ENCODE measurements at places on chromosomes 2 and 18.

GRCh38 chr2:186783254-186783653, 65.7 kb downstream of the ZSWIM2 start:
- DNase-seq, result no peak

- DNase-seq, result no peak
Observed at GRCh38 chr18:11689669-11690565, 853 bp downstream of the GNAL start.

DNA sequence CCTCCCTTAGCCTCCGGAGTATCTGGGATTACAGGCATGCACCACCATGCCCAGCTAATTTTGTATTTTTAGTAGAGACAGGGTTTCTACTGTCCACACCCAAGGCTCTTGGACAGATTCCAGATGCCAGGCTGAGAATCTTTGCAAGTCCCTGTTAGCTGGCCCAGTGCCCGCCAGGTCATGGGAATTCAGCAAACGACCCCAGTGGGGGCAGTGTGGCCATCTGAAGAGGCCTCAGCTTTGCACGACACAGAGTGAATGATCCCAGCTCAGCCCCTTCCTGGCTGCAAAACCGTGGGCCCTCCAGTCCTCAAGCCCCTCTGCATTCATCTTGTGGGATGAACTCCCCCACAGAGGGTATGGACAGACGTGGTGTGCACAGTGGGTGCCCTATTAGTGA, 179.5 kb upstream of the ID2 start:
- DNase-seq, result no peak

DNA sequence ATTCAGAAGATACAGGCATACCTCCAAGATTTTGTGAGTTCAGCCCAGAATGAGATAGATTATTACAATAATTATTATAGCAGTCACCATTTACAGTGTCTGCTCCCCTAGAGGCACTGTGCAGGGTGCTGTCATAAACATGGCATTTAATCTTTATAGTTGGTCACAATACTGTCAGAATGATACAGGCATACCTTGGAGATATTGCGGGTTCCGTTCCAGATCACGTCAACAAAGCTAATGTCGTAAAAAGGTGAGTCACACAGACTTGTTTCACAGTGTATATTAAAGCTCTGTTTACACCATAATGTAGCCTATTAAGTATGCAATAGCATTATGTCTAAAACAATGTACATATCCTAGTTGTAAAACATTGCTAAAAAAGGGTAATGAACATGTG, 45.6 kb downstream of the ZRANB3 start:
- DNase-seq, result no peak

- DNase-seq, result no peak
Observed at GRCh38 chr2:177147834-177148445, 64.7 kb upstream of the HNRNPA3 start.

- peak; percentile 57 for DNase-seq
Observed at GRCh38 chr2:33441235-33441810, 35.1 kb upstream of the RASGRP3 start.

GRCh38 chr2:64637000-64637635, 16.6 kb downstream of the SERTAD2 start:
- DNase-seq, result peak; percentile 10

- DNase-seq, result no peak
Observed at GRCh38 chr18:1528964-1529509, 624.4 kb downstream of the ADCYAP1 start.

GRCh38 chr18:49968644-49969309, 155.4 kb upstream of the ACAA2 start:
- DNase-seq, result no peak

- DNase-seq, result no peak
Observed at GRCh38 chr2:219688560-219689445, 61.4 kb downstream of the SLC4A3 start.

DNA sequence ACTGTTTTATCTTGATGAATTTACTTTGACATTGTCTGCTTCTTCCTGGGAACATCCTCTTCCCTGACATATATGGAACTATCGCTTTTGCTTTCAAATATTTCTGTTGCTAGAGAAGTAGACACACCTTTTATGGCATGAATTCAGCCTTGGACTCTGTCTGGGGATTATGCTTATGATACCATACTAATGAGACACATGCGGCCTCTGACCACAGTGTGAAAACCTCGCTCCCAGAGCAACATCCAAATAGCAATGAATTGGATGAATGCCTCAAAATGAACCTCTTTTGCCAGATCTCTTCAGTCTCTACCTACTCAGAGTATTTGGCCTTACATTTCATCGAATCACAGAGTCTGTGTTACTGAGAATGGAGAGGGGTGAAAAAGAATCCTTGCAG, 70.9 kb downstream of the PIEZO2 start:
- DNase-seq, result no peak

- DNase-seq, result no peak
Observed at GRCh38 chr2:145691659-145692058, 1171.7 kb upstream of the ZEB2 start.

DNA sequence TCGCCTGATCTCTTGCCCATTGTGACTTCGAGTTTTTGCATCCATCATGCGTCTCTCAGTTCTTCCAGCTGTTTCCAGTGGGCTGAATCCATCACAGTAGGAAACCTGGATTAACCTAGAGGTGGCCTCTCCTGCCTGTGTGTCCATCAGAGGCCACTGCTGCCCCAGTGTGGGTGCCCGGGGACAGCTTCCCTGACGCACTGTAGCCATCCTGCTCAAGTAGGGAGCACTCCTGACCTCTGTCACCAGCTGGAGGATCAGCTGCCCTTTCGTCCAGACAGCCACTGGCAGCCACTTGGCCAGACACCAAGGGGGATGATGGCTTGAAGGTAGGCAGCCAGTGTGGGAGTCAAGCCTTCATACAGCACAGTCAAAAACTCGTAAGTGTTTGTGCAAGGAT, 36.9 kb upstream of the LBH start:
- DNase-seq, result no peak

DNA sequence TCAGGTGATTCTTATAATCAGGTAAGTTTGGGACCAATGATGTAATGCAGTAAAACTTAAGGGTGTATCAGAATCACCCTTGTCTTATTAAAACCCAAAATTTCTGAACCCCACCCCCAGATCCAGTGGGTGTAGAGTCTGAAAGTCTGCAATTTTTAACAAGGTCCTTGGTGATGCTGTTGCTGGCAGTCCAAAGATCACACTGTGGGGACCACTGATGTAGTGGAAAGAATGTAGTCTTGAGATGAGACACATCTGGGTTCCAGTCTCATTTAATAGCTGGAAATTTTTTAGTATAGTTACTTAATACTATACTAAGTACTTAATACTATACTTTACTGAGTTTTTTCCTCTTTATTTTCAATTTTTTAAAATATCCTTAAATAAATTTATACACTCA, 258.4 kb downstream of the PLCL1 start:
- DNase-seq, result no peak

- no peak for DNase-seq
Observed at GRCh38 chr2:150182566-150183235, 304.8 kb downstream of the RND3 start.

DNA sequence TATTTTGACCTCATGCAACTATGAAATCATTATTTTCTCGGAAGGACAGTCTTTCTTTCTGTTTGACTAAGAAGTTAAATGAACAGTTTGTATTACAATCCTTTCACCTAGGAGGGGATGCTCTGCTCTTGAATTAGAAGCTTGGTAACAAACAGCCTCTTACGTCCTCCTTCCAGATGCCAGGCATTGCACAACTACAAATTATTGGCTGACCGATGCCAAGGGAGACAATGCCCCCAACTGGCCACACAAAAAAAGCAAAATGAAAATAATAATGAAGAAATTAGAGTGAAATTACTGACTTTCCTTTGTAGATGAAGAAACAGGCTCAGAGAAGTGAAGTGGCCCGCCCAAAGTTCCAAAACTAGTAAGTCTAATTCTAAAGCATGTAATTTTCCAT, 177.9 kb downstream of the CYRIA start:
- peak; percentile 66 for DNase-seq

DNA sequence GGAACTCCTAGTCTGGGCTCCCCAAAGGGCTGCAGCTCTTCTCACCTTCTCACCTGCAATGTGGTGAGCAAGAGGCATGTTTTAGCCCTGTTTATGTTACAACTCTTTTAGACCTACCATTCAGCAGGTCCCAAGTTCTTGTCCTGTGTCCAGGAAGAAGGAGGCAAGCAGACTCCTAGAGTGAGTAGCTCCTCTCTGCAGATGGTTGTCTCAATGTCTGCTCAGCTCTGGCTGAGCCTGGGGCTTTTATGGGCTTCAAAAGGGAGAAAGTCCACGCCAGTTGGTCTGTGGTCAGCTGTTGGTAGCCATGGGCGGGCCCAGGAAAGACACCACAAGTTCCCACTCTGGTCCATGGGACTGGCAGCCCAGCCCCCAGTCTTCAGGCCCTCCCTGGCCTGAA, 148.1 kb upstream of the HS6ST1 start:
- DNase-seq, result no peak

- no peak for DNase-seq
Observed at GRCh38 chr2:112733456-112733855, 12.6 kb downstream of the NT5DC4 start.

DNA sequence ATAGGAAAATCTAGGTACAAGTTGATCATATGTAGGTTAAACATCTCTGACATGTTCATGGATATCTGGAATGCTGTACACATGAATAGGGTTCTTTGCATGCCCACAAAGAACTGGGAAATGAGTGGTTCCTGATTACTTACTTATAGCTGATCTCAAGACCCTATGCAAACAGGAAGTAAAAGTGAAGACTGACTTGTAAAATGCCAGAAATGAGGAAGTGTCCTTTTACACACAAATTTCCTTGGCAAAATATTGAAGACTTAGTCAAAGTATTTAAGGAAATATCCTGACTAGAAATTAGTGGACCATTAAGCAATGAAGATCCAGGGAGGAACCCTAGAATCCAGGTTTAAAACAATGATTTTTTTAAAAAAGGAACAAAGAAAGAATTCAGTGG, 203.7 kb upstream of the DLGAP1 start:
- no peak for DNase-seq

DNA sequence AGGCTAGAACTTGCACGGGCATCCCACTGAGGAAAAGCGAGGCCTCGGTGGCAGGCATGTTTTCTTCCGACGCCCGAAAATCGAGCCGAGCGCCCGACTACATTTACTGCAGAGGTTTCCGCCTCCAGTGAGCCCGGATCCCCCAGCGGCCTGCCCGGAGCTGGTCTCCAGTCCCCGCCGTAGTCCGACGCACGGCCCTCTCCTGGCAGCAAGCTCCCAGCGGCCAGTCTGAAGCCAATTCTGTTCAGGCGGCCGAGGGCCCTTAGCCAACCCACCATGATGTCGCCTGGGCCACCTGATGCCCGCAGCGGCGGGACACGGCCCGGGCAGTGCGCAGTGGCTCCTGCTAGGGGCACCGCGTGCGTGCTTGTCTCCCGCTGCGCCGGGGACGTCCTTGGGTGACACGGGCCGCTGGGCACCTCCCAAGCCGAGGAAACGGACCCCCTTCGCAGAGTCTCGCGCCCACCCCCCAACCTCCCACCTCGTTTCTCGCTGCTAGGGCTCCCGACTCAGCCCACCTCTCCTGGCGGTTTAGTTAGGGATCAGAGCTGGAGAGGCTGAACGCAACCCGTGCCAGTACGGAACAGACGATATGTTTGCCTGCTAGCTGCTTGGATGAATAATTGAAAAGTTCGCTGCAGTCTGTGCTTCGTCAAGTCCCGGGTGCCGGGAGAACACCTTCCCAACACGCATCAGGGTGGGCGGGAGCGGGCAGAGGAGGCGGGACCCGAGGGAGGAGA, 5.3 kb downstream of the ONECUT2 start:
- no peak for DNase-seq

- DNase-seq, result no peak
Observed at GRCh38 chr2:67625178-67625577, 228.0 kb downstream of the ETAA1 start.

DNA sequence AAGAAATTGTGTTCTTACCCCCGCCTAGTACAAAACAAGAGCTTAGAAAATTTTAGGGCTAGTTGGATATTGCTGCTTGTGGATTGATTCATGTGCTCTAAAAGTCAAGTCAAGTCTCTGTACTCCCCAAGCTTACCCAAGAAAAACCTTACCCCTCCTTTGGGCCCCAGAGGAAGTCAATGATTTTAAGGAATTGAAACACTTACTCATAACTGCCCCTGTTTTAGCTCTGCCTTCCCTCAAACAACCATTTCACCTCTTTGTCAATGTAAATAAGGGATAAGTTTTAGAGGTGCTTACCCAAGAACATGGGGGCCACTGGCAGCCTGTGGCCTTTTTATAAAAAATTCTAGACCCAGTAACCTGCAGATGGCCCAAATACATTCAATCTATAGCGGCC, 136.6 kb upstream of the RMP24 start:
- DNase-seq, result no peak
